ENCODE measurements at places on chromosomes 1 and 21. TPM values are rescaled to one million over a fixed set of nuclear protein-coding genes. Genes with fewer than 3 reads are reported as not detected.

Gene CEP104
- total RNA-seq, result 31.0 TPM

- DNase-seq, result peak; percentile 88
Observed at GRCh38 chr1:15370781-15371520, 38.7 kb upstream of the EFHD2 start.

GRCh38 chr21:25518491-25518911, 88.8 kb downstream of the MRPL39 start:
- DNase-seq, result no peak

Gene HES4
- 14.9 TPM for total RNA-seq

DNA sequence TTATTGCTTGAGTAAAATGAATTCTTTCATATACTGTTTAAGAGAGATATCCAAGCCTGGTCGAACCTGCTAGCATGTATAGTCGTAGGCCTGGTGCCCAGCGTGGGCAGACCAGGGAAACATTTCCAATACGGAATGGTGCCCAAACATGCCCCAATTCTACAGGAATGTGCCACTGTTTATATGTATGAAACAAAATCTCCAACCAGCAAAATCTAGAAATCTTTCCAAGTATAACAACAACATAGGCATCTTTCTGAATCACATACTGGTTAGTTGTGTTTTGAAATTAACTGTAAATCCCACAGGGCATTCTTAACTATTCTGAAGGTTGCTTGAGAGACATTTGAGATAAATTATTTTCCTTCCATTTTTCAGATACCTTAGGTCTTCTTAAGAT, 17.0 kb upstream of the ABCD3 start:
- no peak for DNase-seq

DNA sequence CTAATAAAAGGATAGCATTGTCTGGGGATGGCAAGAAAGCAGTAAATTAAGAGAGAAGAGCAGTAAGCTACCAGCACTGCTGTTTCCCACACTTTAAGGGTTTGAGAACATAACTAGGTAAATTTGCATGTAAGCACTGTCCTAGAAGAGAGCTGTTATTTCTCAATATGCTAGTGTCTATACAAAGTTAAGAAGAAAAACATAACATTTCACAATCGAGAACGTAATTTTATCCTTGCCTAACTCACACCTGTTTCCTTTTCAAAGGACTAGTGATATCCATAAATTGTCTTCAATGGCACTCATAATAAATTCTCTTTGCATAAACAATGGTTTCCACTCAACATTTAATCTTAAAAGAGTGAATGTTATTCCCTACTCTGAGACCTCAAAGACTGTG, 576.0 kb downstream of the PTBP2 start:
- no peak for DNase-seq

DNA sequence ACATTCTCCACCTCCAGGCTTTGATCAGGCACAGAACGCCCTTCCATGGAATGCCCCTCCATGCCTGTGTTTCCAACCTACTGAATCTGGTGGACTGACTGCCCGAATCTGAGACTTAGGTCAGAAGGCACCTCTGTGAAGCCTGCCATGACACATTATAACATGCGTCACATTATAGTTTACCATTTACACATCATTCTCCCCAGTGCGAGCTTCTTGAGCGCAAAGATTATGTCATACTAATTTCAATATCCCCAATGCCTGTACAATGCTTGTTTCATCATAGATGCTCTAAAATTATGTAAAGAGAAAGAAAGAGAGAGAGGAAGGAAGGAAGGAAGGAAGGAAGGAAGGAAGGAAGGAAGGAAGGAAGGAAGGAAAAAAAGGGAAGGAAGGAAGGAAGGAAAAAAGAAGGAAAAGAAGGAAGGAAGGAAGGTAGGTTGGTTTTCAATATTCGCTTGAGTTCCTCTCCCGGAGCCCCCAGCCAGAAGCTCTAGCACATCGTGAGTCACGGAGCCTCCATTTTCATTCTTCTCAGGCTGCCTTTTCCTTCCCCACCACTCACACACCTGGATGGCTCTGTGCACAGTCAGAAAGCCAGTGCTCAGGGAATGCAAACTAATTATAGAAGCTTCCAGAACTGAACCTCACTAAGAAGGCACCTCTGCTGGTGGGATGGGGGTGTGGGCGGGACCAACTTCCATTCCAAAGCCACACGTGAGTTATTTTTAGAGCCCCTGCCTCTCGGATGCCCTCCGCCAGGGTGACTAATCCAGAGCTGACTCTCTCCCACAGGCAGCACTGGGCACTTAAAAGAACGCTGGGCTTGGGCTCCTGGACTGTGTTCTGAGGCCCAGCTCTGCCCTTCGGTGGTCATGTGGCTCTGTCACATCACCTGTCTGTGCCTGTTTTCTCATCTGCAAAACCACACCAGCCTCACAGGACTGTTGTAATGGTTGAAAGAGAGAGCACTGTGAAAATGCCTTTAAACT, 27.4 kb downstream of the LAMB3 start:
- no peak for DNase-seq

Measured in cerebellum (tissue), 4 donors.